ENCODE measurements at places on chromosomes 3 and 15.
A peak's percentile ranks its signal among the peaks of the same experiment; 100 is the strongest.

- peak; percentile 0 for DNase-seq
Measured at GRCh38 chr3:21017115-21017852, 733.7 kb downstream of the ZNF385D start.

DNA sequence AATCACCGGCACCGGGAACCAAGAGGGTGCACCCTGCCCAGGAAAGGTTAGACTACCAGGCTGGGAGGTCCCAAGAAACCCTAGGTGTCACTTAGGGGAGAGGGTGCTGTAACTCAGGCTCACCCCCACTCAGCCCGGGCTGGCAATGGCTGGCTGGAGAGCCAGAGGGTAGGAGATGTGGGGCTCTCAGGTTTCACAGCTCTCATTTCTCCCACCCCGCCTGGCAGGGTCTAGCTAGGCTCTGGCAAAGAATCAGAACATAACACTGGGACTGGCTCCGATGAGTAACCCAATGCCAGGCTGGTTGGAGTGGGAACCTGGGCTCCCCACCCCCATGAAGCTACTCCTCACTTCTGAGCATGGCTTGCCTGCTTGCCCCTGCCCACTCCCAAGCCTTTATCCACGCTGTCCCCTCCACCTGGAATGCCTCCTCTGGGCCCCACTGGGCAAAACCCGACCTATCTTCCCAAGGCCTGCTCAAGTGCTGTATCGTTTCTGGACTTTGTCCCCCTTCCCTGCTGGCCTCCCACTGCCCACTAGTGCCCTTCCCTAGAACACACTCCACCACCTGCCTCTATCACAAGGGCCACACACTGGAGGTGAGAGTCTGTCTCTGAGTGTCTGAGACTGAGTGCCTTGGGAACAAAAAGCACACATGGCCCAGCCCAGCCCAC, 2.0 kb downstream of the CIB2 start:
- DNase-seq: no peak

GRCh38 chr3:88712552-88712951, 394.9 kb upstream of the EPHA3 start:
- no peak for DNase-seq

DNA sequence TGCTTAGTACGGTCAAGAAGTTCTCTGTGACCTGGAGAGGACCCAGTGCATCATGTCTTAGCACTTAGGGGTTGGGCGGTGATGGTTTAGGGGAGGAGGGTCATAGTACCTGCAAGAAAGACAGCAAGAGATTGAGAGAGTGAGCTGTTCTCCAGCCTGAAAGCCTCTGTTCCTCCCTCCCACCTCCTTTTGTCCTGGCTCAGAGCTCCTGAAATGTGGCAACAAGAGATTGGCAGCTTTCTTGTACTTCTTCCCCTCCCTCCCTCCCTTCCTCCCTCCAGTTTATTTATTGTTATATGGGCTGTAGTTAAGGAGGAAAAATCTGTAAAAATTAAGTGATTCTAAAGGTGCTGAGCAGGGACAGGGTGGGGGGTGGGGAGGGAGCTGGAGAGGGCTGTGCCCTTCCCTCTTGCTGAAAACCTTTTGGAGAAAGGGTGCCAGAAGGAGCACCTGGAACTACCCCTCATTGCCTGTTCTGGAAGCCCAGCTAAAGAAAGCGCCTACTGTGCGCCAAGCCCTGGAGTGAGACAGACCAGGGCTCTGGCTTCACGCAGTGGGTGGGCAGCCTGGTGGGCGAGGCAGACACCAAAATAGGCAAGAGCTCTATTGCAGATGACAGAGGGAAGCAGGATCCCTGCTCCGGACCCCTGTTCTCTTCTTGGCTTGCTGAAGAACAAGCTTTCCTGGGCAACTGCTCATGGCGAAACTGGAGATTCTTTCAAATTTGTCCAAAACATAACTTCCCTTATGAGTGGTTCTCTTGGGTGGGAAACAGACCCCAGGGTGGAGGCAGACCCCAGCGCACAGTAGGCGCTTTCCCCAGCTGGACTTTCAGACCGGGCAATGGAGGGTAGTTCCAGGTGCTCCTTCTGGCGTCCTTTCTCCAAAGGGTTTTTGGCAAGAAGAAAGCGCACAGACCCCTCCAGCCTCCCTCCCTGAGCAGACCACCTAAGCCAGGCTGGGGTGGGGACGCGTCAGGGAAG, 35.6 kb downstream of the LINGO1 start:
- no peak for DNase-seq

GRCh38 chr3:44712455-44713075, at the start of gene ZNF502:
ZNF502 (plus strand) TSS chr3:44712660; CDS start chr3:44720262, 7,602 bp downstream.
- peak; percentile 51 for DNase-seq

- no peak for DNase-seq
Measured at GRCh38 chr15:76062286-76062685, 2.5 kb downstream of the TMEM266 start.

GRCh38 chr3:63874769-63875168, 11.1 kb downstream of the ATXN7 start:
- no peak for DNase-seq

- DNase-seq: no peak
Measured at GRCh38 chr3:112390783-112391641, 58.1 kb downstream of the CD200 start.

DNA sequence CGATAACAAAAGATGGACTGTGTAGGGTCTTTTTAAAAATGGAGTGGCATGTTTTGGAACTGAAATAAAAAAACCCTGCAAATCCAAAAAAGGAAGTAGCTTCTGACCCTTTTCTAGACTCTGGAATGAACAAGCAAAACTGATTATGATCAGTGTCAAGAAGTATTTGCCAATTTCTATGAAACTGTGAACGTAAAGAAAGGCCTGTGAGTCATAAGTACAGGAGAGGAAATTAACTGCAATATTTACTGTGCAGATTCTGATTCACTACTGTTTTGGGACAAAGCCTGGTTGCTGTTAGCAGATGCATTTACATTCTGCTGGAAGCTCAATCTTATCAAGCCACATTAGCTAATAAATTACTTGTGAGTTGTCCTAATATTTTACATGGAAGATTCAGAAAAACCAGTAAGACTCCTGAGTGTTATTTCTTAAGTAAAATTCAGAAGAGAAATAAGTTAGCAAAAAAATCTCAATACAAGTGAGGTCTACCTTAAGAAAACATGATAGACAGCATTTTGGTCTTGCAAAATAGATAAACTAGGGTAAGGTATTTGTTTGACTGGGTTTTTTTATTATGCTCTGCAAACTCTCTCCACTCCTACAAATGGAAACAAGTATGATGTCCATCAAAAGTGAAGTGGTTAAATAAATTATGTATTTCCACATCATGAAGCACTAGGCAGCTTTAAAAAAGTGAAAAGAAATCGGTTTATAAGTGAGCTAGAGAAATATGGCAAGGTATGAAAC, 90.2 kb upstream of the LMOD3 start:
- peak; percentile 81 for DNase-seq

DNA sequence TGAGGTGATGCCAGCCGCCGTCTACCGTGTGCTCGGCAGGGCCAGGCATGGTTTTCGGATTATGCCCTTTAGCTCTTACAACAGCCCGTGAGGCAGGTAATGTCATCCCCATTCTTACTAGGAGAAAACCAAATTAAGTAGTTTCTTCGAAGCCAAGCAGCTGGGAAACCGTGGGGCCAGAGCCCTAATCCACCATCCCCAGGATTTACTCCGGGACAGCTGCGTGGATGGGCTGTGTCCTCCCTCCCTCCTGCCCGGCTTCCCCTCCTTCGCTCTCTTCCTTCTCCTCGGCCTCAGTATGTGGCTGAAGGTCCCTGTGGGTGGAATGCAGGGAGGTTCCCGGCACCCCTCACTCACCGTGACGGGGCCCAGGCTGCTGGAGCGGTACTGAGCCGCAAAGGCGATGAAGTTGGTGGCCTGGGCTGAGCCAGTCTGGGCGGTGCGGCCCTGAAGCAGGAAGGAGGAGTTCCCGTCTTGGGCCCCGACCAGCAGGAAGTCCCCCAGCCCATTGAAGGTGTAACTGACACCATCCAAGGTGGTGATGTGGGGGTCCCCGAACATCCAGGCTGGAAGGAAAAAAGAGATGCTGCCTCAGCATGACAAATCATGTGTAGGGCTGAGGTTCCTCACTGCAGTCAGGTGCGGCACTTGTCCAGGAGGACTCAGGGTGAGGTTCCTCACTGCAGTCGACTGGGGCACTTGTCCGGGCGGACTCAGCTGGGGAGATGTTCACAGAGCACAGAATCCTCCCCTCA, 42.5 kb downstream of the MUC20 start:
- no peak for DNase-seq

DNA sequence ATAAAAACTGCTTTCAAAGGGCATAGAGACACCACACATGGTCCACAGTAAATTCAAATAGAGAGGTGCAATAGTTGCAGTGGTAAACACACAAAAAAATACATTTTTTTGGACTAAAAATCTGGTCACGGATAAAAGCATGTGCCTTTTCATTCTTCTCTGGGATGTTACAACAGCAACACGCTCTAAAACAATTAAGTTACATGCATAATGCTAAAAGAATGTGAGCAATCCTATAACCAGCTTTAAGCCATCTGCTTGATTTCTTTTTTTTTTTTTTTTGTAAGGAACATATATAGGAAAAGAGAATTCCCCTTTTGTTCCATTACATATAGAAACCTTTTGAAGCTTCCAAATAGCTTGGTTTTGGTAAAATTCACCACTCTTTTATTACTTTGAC, 20.0 kb downstream of the WNT5A start:
- DNase-seq: no peak

DNA sequence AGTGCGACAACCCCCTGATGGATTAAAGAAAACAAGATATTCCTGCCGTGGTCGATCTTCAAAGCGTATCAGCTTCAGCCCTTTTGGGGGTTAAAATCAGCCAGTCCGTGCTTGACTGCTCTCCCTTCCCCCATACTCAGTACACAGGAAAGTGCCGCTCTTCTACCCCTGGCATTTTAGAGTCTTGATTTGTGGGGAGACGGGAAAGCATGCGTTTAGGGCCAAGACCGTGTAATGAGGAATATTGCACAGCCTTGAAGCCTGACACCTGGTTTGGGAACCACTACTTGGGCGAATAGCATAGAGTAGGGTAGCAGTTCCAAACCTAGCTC, 540 bp upstream of the EDC3 start:
- DNase-seq: no peak

DNA sequence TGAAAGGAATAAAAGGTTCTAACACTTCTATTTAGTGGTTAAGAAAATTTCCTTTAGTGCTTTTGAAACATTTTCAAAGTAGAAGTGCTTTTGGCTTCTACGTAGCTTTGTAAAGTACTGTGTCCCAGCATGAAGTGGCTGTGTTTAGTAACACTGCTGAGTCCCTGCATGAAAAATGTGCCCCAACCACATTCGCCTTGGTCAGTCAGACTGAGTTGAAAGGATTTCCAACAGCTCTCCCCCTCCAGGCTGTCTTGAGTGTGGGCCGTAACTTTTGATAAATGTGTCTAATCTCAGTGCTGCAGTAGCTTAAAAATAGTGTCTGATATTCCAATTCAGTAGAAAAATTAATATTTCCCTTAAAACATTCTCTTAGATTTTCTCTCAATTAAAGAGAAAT, 115.0 kb downstream of the NR1D2 start:
- no peak for DNase-seq

DNA sequence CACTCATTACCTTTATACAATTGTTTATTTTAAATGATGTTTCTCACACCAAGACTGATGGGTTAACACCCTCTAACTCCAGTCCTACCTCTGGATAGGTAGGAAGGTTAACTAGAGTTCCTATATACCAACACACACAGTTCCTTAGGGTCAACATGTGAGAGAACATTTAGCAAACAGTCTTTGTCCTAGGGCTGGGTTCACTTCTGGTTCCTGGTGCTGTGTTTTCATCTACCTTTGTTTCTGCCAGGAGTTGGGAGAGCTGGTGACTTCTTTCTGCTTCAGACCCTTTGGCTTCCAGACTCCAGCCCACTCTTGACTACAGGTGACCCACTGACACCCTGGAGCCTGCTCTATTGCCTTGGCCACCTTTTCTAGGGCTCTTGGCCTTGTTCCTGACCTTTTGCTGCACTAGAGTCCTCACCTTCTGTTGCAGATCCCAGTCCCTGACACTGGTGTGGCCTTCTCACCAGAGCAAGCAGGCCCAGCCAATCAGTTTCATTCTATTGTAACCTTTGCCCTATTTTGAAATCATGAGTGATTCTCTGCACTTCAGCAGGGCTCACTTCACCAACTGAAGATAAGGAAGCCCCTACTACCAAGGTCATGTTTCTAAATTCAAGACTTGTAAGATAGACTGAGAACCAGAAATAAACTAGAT, 50.0 kb upstream of the SECISBP2L start:
- DNase-seq: no peak

- no peak for DNase-seq
Measured at GRCh38 chr15:38424101-38424552, 29.8 kb upstream of the FAM98B start.

GRCh38 chr15:90907838-90908507, 4.9 kb downstream of the MAN2A2 start:
- DNase-seq: no peak

DNA sequence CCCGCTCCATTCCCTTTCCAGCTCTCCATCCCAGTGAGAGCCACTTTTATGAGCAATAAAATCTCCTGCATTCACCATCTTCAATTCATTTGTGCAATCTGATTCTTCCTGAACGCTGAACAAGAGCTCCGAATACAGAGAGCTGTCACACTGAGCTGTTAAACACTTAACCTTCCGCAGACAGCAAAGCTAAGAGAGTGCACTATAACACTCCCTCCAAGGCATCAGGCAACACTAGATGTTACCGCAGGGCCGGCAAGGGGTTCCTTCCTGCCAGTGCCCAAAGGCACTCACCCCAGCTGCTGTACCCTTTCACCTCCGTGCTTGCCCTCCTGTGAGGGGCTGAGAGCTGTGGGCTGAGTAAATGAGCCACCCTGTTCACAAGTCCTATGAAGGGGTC, 85.6 kb downstream of the BCHE start:
- peak; percentile 22 for DNase-seq

DNA sequence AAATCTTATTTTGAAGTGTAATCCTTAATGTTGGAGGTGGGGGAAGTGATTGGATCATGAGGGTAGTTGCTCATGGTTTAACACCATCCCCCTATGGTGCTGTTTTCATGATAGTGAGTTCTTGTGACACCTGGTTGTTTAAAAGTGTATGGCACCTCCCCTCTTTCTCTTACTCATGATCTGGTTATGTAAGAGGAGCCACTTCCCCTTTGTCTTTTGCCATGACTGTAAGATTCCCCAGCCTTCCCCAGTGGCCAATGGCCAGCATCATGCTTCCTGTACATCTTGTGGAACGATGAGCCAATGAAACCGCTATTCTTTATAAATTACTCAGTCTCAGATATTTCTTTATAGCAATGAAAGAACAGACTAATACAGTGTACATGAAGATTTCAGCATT, 39.8 kb upstream of the GMNC start:
- no peak for DNase-seq

GRCh38 chr3:149593418-149594160, 64.2 kb downstream of the WWTR1 start:
- no peak for DNase-seq

- no peak for DNase-seq
Measured at GRCh38 chr15:93566762-93567161, 477.8 kb upstream of the RGMA start.

GRCh38 chr3:189863031-189863430, 231.8 kb downstream of the TP63 start:
- DNase-seq: no peak

Measured in LNCaP clone FGC (cell line).